ENCODE measurements at places on chromosomes 3 and 15. TPM values are rescaled to one million over a fixed set of nuclear protein-coding genes. Genes with fewer than 3 reads are reported as not detected.

- no peak for DNase-seq
Measured at GRCh38 chr3:2061360-2061759, 37.3 kb upstream of the CNTN4 start.

- no peak for DNase-seq
Measured at GRCh38 chr15:78767331-78767951, 43.8 kb downstream of the ADAMTS7 start.

DNA sequence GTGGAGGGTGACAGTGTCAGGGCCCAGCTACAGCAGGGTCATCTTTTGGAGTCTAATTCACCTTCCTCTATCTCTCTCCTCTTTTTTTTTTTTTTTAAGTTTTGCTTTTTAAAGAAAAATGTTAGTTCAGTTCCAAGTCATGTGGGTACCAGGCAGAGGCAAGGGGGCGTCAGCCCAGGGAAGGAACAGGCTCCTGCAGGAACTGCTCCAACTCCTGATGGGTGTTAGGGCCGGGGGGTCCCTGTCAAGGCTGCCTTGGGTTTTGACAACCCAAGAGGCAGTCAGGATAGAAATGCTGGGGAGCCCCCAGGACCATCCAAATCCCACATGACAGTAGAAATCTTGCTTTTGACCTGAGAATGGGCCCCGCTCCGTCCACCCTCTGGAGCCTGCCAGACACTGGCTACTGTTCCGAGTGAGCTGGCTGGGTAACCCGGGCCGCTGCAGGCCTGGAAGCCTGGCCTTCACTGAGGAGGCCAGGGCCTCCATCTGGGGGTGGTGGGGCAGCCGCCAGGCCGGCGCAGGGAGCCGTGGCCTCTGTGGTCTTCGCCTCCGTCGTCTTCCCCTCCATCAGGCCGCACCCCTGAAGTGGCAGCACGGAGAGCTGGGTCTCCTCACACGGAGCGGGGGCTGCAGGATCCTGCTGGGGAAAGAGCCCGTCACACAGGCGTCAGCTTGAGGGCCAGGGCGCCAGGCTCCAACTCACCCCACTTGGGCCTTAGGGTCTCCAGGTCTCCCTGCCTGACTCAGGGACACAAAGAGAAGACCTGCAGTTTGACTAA lies 24.2 kb downstream of the RNU5B-1 start:
- no peak for DNase-seq

- no peak for DNase-seq
Measured at GRCh38 chr15:65558336-65558735, 28.1 kb downstream of the HACD3 start.

DNA sequence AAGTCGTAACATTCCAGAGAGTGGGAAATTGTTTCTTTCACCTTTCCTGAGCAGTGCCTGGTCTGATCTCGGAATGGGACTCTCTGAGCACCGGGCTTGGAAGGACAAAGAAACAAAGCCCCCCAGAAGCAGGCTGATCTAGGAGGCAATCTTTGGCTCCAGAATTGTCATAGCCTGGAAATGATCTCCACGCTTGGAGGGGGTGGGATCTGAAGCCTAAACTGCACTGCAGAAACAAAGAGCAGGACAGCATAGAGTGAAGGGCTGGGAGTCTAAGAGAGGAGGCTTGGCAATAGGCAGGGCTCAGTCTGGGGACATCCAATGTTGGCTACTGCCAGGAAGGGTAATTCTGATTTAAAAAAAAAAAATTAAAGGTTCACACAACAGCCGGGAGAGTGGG lies 1.9 kb downstream of the CRABP1 start:
- no peak for DNase-seq

GRCh38 chr3:32897001-32897601 lies 54.3 kb upstream of the CCR4 start:
- DNase-seq: no peak

- DNase-seq: no peak
Measured at GRCh38 chr15:43239732-43240491, 19.1 kb upstream of the EPB42 start.

DNA sequence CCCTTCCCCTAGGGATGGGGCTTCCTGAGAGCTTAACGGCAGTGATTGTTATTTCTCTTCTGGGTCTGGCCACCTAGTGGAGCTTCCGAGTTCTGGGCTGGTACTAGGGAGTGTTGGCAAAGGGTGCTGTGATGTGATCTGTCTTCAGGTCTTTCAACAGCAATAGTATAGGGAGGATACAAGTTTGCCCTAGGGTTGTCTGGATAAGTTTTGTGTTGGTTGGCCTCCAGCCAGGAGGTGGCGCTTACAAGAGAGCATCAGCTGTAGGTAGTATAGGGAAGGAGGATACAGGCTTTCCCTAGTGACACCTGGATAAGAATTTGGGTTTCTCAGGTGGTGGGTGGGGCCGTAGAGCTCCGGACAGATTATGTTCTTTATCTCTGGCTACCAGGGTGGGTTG lies 19.2 kb upstream of the CPOX start:
- DNase-seq: no peak

DNA sequence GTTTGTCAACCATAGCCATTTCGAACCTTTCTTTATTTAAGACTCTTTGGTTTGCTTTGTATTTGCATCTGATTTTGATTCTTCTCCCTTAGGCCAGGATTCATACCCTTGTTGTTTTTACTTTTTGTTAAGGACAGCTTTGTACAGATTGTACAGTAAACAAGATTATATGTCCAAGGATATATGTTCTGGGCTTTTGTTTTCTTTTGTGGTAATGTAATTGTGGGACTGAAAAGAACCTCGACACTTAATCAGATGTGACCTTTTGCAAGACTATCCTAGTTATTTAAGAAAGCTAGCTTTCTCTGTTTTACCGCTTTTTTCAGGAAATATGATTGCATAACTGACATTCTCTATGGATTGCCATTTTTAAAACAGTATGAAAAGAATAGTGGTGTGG lies 67.0 kb upstream of the SAMMSON start:
- no peak for DNase-seq

DNA sequence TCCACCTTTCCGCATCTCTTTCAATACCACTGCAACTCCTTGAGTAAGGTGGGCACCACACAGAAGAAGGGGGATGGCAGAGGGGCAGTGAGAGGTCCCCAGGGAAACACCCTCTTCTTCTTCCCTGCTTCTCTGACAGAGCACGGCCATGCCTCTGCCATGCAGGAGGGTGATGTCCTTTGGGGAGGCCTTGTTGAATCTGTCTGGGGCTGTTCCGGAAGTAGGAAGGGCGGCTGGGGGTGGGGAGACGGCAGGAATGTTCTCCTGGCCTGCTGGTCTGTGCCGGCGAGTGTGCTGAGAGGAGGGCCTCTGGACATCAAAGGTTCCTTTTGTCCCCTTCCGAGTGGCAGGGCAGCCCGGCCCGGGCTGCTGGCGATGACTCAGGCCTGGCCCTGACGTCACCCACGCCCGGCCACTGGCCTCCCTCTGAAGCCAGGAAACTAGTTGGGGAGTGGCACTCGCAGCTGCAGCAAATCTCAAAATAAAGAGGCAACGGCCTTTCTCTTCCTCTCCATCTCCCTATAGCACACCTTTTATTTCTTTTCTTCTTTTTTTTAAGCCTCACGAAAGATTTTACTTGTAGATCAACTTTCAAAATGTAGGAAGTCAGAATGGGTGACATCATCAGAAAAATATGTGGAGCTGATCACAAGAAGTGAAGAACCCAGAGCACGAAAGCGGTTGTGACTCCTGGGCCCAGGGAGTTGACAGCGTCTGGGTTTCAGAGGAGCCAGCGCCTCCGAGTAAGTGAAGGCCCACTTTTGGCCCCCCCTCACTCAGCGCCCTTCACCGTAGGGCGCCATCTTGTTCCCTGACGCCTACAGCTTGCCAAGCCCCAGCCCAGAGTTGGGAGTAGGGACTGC lies at the start of gene ZBTB38:
ZBTB38 (plus strand) TSS at position 443 of the 863 bp plus-strand sequence. CDS start 73,885 bp downstream, outside the sequence.
- no peak for DNase-seq

DNA sequence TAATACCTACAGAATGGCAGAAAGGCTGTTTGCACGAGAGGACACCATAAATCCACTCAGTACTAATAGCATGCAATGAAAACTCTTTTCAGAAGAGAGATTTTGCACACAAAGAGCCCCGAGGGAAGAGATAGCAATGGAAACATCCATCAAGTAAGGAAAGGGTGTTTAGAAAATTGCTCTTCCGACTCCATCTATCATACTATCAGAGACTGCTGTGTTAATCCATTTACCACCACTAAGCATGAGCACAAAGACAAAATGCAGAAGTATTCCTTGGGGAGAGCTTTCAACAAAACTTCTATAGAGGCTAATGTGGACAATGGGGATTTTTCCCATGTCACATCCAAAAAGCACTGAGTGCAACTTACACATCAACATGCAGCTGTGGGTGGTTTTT lies 72.1 kb upstream of the PLAAT1 start:
- no peak for DNase-seq

GRCh38 chr3:189276444-189277219 lies 104.9 kb downstream of the TPRG1 start:
- DNase-seq: no peak

DNA sequence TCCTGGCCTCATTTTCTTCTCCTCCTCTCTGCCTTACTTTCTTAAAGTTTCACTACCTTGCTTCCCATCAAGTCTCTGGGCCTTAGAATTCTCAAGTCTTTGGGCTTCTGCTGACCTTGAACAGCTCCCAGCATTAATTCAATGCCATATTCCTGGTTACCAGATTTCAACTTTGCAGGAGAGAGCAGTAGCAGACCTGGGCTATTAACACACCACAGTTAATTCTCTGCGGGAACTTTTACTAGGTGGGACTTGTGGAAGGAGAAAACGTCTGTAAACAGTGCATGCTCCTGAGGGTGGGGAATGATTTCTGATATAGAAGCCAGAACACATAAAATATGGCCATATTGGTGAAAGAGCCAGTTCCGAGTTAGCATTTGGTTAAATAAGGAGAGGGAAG lies 214.6 kb downstream of the MEIS2 start:
- DNase-seq: no peak

- no peak for DNase-seq
Measured at GRCh38 chr3:176867681-176868663, 329.3 kb downstream of the TBL1XR1 start.

DNA sequence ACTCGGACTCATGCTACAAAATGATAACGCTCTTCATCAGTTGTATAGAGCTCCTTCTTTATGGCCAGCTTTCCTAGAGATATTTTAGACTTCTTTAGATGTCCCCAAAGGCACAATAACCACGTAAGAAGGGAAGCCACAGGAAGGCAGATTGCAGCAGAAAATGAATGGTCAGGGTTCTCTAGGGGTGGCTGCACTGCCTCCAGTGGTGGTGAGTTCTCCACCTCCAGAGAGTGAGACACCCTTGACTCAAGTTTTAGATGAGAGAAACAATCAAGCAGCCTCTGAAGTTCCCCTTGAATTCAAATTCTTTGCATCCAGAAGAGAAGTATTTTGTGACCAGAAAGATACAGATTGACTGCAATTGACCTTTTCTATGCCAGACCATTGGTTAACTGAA lies 191.5 kb downstream of the TP63 start:
- no peak for DNase-seq

DNA sequence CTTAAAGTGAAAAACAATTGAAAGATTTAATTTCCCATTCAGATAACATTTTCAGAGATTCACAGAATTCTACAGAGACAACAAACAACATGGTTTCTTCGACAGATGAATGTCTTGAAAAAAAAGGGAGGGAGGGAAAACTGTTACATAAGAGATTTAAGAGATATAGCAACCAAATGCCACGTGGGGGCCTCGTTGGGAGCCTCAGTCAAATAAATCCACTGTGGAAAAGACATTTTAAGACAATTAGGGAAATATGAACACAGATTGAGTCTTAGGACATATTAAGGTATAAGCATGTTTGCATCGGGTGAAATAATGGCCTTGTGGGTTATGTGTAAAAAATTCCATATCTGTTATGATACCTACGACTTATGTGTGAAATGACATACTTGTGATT lies 5.0 kb upstream of the PRRT3 start:
- no peak for DNase-seq

DNA sequence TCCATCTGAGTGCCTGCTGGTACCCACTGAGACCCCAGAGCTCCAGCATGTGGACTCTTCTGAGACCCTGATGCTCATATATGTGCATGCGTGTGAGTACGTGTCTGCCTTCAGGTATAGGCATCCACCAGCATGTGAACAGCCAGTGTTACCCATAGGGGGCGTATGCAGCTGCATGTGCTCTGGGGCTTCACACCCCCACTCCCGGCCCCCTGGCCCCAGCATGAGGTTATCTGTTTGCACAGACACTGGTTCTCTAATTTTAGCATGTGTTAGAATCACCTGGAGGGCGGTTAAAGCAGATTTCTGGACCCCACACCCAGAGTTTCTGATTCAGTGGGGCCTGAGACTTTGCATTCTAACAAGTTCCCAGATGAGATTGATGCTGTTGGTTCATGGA lies 824 bp upstream of the CILP start:
- no peak for DNase-seq

- no peak for DNase-seq
Measured at GRCh38 chr3:149131589-149131988, 2.2 kb downstream of the HPS3 start.

GRCh38 chr3:169146866-169147237 lies 516.7 kb downstream of the MECOM start:
- DNase-seq: no peak

- DNase-seq: no peak
Measured at GRCh38 chr3:136893848-136894443, 31.9 kb downstream of the NCK1 start.

DNA sequence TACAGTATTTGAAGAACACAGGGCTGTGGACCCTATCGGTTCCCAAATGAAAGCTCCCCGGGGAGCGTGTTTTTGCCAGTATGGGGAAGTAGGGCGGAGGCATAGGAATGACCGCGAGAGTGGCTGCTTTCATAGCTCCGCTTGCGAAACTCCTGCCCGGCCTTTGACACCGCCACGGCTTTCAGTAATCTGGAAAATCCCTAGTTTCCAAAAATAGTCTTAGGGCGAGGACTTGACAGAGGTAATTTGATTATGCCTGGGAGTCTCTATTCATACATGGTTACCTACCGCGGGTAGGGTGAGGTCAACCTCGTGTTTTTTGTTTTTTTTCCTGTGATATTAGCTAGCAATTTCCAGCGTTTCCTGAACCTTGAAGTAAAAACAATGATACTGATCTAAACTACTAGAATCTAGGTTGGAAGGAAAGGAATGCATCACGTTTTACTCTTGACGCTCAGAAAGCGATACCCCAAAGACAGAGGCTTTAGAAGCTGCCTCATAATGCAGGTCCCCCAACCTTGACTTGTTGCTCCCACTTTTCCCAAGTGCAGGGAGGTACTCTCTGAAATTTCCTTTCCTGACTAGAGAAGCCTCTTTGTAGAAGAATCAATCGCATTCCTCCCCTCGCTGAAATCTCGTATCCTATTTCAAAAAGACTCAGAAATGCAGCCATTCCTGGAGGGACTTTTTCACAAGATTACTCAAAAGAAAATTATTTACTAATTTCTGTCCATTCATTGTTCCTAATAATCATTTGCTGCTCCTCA lies 894 bp upstream of the CCNL1 start:
- no peak for DNase-seq

Gene ZNF620
- 2.4 TPM for total RNA-seq

Gene CDCP1
- total RNA-seq: 0.54 TPM

Gene GUCA1C
- total RNA-seq: not detected

Gene PLCL2
- 42.9 TPM for total RNA-seq

Gene DRD3
- total RNA-seq: 0.25 TPM

Gene IGSF10
- total RNA-seq: not detected

Gene AGBL1
- not detected for total RNA-seq

Gene PFKFB4
- 1.8 TPM for total RNA-seq

All from CD4-positive, CD25-positive, alpha-beta regulatory T cell (primary cell).